Uterus (tissue), 4 donors: ENCODE measurements at places on chromosomes 12 and 14. TPM values are rescaled to one million over a fixed set of nuclear protein-coding genes. Genes with fewer than 3 reads are reported as not detected.

DNA sequence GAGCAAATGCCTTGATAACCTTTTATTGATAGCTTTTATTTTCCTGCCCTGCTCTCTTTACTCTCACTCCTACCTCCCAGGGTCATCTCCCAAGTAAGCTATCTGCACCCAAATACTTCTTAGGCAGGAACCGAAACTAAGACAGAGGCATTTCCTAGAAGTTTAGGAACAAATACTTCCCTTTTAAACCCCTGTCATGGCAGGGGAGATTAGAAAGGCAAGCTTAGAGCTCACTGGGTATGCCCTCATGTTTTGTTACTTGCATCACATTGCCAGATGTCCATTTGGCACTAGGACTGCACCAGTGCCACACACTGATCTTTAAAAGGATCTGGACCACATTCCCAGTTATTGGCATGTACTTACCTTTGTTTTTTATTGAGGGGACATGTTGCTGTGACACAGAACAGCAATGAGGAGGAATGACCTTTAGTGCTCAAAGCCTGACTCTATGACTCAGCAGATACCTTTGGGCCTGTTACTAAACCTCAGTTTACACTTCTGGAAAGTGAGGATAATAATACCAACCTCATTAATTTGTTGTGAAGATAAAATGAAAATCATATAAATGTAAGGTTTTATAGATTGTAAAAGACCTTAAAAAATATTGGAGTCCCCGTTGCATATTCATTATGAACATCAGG is 40.9 kb upstream of the MBIP start:
- no peak for DNase-seq

GRCh38 chr12:83114966-83115365 is 428.3 kb downstream of the TMTC2 start:
- no peak for DNase-seq

- no peak for DNase-seq
Measured at GRCh38 chr12:8637244-8637643, 24.6 kb upstream of the AICDA start.

GRCh38 chr14:97978341-97978740 is 1181.2 kb downstream of the VRK1 start:
- DNase-seq: peak; percentile 80

- DNase-seq: no peak
Measured at GRCh38 chr12:9758119-9758518, 2.6 kb downstream of the CD69 start.

- no peak for DNase-seq
Measured at GRCh38 chr12:116933091-116933490, 22.3 kb downstream of the FBXW8 start.

DNA sequence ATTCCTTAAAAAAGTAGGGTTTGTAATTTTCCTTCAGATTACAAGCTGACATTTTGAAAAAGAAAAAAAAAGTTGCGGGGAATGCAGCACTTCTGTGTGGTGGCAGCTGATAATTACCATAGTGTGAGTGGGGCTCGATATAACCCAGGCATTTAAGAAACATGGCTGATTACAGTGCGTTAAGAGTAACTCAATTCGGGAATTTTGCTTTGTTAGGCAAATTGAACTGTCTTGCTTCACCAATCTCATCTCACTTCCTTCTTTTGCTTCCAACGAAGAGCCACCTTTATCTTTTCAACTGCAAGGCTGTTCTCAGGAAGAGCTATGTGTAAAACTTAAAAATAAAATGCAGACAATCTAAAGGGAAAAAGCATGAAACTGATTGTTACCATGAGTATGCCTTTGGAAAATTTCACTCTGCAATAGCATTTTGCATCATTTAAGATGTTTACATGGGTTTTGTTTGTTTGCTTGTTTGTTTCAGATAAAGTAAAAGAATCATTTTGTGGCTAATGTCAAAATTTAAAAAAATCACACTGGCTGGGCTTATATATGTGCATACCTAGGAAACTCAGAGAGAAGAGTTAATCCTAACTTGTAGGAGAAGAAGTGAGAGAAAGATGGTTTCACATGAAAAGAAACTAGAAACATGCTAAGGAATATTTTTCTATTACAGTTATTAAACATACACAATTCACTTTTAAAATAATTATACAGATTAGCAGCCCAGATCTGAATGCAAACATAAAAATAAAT is 295.9 kb upstream of the ATP2B1 start:
- DNase-seq: no peak

DNA sequence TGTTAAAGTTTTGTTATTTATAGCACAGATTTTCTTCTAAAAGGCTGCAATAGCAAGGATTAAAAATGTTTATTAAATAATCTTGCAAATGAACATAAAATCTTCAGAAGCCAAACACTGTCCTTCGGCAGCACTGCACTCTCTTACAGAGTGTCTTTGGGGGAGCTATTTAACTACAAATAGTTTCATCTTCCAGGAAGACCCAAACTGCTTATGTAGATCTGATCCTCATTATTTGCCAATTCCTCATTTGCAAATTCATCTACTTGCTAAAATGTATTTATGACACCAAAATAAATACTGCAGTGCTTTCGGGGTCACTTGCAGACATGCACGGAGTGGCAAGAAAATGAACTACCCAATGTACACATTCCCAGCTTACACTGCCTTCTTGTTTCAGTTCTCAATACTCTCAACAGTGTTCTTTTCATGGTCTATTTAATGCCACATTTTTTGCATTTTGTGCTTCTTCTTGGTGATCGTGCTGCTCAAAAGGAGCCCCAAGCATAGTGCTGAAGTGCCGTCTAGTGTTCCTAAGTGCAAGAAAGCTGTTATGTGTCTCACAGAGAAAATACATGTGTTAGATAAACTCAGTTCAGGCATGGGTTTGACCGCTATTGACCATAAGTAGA is 128.1 kb downstream of the PRKD1 start:
- DNase-seq: no peak

- no peak for DNase-seq
Measured at GRCh38 chr12:57712701-57713100, 18.8 kb downstream of the OS9 start.

GRCh38 chr12:76144245-76144549 is 59.7 kb upstream of the NAP1L1 start:
- DNase-seq: no peak

GRCh38 chr14:35231207-35231760 is 60.9 kb upstream of the PSMA6 start:
- no peak for DNase-seq

- DNase-seq: no peak
Measured at GRCh38 chr12:13913371-13913770, 68.0 kb downstream of the GRIN2B start.

DNA sequence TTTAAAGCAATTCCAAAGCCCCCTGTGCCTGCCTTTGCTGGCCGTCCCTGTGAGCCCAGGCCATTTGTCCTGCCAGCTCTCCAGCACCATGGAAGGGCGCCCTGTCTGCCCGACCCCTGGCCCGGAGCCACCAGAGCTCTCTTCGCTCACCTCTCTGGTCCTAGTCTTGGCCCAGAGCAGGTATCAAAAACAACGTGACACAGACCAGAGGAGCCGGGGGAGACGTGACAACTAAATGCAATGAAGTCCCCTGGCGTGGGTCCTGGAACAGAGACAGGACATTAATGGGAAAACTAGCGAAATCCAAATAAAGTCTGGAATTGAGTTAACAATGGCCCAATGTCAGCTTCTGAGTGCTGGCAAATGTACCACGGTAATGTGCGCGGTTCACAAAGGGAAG is 83.2 kb upstream of the DIO3 start:
- peak; percentile 43 for DNase-seq

AICDA gene
- not detected for total RNA-seq

LRRC43 gene
- total RNA-seq: not detected

- DNase-seq: no peak
Measured at GRCh38 chr14:104870368-104871144, 5.5 kb downstream of the CEP170B start.
